SK-N-SH (cell line): ENCODE measurements at places on chromosomes 2 and 18.

- DNase-seq = no peak
These were observed 407.1 kb downstream of the CDH19 start for GRCh38 chr18:66196805-66197204.

- DNase-seq = no peak
These were observed 2.0 kb upstream of the ATP8B1 start for GRCh38 chr18:57805117-57805516.

- DNase-seq = no peak
These were observed 32.1 kb upstream of the MAL start for GRCh38 chr2:94993176-94994062.

- no peak for DNase-seq
These were observed 414.6 kb downstream of the DLGAP1 start for GRCh38 chr18:4040391-4041092.

GRCh38 chr2:4134551-4135550, 431.5 kb downstream of the DCDC2C start:
- DNase-seq = no peak

DNA sequence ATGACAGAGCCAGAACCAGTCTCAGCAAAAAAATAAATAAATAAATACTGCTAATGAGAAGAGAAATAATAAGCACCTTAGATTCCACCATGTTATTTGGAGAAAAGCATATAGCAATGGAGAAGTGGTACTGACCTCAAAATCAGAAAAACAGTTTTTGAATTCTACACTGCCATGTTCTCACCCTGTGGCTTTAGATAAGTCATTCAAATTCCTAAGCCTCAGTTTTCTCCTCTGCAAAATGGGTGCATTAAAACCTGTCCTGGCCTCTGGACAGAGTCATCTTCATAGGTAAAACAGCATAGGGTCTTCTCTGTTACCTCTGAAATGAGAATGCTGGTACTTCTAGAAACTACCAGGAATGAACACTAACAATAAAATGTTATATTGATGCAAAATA, 62.2 kb upstream of the RMP24 start:
- DNase-seq = no peak

DNA sequence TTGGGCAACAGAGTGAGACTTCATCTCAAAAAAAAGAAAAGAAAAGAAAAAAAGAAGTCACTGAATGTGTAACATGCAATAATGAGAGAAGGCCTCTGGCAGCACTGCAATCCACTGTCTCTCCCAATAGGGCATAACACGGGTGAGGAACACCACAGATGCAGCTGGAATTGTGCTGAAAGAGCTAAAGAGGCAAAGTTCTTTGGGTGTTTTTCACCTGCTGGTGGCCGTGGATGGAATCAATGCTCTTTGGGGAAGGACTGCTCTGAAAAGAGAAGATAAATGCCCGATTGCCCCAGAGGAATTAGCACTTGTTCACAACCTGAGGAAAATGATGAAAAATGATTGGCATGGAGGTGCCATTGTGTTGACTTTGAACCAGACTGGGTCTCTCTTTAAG, 31.0 kb upstream of the CYBRD1 start:
- no peak for DNase-seq

- no peak for DNase-seq
These were observed 47.6 kb downstream of the TEX44 start for GRCh38 chr2:231640241-231640640.

- DNase-seq = no peak
These were observed 18.4 kb upstream of the WIPF1 start for GRCh38 chr2:174615871-174616436.

DNA sequence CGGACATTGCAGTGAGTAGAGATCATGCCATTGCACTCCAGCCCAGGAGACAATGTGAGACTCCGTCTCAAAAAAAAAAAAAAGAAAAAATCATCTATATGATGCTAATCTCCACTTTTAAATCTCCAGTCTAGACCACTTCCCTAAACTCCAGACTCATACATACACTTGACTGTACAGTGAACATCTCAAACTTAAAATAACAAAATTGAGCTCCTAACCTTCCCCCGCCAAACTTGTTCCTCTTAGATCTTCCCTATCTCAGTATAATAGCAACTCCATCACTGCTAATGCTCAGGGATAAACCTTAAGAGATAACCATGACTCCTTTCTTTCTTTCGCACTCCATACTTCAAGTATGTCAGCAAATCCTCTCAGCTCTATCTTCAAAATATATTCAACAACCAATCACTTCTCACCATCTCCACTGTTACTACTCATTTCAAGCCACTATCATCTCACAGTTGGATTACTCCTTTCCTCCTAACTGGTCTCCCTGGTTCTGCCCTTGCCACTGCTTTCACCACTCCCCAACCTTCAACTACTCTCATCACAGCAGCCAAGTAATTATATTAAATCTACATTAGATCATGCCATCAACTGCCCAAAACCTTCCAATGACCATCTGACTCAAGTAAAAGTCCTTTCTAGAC, 12.0 kb downstream of the MEMO1 start:
- no peak for DNase-seq
